ENCODE measurements at places on chromosomes 3 and 15.

- no peak for DNase-seq
Observed at GRCh38 chr3:149167898-149168297, 38.5 kb downstream of the HPS3 start.

DNA sequence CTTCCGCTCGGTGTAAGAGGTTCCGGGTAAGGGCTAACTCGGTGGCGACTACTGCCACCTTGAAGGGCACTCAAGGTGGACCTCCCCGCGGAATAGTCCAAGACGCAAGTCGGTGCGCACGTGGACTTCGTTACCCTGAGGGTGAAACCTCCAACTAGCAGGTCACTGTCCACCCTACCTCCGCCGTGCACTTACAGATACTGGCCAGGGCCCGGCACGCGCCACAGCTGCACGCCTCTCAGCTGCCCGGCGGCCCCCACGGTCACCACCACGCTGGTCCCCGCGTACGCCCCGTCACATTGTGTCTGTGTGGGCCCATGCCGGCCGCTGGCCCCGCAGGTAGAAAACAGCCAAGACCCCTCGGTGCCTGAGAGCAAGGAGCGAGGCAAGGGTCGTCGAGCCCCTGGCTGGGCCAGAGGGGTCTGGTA is 1.1 kb downstream of the LTK start:
- DNase-seq, result no peak

GRCh38 chr3:147411815-147412241 is 2.7 kb downstream of the ZIC1 start:
- DNase-seq, result no peak

GRCh38 chr15:65942436-65942835 is 73.1 kb downstream of the RAB11A start:
- no peak for DNase-seq

DNA sequence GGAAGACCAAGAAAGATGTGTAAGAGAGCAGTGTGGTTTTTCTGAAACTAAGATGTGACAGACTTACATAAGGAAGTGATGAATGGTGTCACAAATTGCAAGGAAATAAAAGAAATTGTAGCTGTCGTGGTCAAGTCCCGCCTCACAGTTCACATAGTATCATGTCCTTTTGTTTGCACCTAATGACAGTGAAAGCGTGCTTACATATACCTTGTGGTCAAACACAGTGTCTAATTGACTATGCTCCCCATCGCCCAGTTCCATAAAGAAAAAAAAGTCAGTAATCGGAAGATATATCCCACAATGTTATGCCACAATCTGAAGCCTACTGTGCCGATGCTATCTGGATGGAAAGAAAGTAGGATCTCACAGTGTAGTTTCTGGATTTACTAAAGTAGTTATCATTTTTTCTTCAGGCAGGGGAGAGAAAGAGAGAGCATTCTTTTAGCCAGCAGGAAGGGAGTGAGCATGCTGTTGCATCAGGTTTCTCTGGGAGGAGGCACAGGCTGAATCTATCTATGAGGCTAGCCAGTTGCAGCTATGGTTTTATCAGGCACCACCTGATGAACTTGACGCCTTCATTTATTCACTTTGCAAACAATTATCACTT is 9.8 kb upstream of the PLSCR1 start:
- no peak for DNase-seq

- no peak for DNase-seq
Observed at GRCh38 chr3:152327203-152327602, 58.5 kb downstream of the MBNL1 start.

DNA sequence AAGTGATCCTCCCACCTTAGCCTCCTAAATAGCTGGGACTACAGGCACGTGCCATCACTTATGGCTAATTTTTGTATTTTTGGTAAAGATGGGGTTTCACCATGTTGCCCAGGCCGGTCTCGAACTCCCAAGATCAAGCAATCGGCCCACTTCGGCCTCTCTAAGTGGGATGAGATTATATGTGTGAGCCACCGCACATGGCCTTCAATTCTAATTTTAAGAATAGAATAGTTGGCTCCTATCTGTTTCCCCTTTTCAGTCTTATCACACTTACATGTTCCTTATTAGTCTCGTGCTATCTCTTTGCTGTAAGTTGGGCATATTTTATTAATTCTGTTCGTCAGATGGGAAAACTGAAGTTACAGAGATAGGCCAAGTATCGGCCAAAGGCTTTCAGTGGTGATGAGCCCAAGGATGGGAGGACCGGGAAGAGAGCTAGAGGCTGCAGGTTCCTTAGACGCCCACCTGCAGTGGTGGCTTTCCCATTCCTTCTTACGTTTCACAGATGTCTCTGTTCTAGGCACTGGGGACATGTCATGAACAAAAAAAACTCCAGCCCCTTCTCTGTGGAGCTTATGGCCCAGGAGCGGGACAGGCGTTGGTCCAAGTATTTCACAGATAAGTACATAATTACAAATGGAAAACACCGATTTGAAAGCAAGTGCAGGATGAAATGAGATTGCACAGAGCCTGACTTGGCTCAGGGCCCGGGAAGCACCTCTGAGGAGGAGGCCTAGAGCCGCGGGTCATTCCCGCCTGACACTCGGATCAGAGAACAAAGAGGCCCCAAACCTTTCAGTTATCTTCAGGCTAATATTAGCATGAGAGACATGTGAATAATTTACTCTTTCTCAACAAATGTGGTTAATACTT is 91.1 kb upstream of the KLF13 start:
- no peak for DNase-seq

GRCh38 chr3:25678581-25678980 is 13.9 kb upstream of the TOP2B start:
- DNase-seq, result no peak

DNA sequence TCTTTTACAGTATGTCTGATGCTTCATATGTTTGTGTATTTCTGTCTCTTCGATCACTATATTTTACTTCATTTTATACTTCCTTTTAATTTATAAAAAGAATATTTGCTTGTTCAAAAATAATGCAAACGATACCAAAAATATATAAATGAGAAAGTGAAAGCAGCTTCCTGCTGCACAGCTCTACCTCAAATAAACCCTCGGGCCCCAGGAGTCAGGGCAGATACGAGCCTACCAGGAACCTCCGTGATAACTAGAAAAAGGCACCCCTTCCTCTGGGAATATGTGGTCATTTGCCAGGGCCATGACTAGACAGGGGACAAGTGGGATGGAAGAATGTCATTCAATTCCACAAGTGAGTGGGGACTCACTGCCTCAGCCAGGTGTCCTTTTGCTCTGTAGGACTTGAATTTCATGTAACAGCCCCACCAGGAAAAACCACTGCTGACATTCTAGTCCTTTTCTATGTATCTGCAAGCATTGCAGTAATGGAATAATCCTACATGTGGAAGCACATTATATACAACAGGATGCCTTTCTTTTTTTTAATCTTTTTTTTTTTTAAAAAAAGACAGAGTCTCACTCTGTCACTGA is 133.3 kb downstream of the SUCLG2 start:
- no peak for DNase-seq

DNA sequence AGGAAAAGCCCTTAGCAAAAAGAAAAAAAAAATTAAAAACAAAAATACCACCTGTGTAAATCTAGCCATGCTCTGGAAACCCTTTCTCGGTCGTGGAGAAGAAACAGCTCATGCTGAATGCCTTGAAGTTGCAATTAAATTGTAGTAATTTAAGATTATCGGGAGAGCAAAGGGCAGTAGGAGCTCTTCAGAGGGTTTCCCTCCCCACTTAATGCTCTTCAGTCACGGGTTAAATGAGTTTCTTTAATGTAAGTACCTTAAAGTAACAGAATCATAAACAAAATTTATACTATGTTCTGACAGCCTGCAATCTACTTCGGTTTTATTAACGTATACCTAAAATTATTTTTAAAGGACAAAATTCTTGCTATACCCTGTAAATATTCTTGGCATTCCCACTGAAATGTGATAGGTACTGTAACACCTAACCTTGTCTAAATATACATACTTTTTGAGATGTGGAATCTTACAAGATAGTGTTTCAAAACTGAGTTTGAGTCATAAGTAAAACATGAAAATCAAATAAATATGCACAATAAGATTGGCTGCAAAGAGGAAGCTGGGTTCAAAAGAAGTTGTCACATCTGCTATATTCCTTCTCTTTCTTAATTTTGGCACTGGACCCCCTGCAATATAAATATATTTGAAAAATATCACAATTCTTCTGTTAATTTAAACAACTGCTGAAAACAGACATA is 5.3 kb downstream of the FOXP1 start:
- no peak for DNase-seq

Data from psoas muscle (tissue), 8 donors.